ENCODE measurements at places on chromosomes 16 and 17.

- no peak for DNase-seq
Observed at GRCh38 chr17:64537488-64537887, 30.7 kb downstream of the CEP95 start.

- no peak for DNase-seq
Observed at GRCh38 chr16:81515721-81516120, 71.1 kb downstream of the CMIP start.

- no peak for DNase-seq
Observed at GRCh38 chr16:69936751-69937211, 14.4 kb upstream of the CLEC18A start.

DNA sequence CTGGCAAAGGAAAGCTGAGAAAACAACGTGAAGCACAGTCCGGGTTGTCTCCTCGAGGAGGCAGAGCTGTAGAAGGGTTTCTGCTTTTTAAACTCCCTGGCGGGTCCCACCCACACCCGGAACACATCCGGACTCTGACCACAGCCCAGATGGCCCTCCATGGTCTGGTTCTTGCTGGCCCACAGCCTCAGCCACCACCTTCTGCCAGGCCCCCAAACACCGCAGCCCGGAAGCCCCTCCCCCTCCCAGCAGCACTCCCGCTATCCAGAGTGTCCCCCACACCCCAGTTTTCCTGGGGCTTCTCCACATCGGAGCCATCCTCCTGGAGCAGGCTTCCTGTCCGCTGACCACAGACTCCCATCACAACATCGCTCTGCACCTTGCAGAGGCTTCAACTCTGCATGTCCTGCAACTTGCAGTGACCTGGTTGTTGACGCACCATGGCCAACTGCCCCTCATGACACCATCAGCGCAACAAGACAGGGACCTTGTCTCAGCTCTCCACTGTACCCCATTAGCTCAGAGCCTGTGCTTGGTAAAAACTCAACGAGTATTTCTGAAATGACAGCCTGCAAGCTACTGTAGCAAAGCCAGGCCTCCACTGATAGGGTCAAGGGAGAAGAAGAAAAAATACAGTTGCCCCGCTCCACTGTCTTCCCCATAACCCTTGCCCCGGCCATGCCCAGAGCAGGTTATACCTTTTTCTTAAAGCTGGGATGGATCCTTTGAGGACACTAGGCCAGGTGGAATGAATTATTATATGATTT lies 129.8 kb downstream of the C16orf78 start:
- DNase-seq, result no peak

- no peak for DNase-seq
Observed at GRCh38 chr16:1117176-1117900, 21.3 kb upstream of the C1QTNF8 start.

DNA sequence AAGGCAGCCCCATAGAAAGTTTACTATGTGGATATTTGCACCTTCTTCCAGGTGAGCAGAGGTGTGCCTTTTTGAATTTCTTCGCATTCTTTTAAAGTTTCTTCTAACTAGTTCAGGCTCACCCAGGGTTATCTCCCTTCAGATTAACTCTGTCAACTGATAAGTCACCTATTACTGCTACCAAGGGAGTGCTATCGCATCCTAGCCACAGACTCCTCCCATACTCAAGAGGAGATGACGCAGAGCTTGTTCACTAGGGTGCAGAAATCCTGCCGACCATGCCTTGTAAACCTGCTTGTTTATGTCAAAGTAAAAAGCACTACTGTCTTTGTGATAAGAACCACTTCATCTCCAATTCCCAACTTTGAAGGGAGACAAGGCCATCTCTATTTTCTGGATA lies 390.1 kb downstream of the RBFOX1 start:
- DNase-seq, result no peak

DNA sequence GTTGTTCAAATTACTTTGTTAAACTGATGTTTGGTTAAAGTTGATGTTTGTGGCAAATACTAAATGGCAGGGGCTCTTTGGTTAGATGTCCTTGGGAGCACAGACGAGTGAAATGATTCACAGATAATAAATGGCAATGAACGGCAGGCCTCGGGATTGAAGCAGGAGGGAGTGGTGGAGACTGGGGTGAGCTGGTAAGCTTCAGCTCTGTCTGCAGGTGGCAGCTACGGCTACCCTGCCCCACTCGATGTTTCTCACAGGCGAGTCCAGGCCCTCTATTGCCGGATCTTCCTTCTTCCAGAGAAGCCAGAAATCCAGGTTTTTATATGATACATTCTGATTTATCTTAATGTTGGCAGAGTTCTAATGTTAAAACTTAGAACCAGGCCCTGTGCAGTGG lies 144.8 kb upstream of the CACNG5 start:
- no peak for DNase-seq

DNA sequence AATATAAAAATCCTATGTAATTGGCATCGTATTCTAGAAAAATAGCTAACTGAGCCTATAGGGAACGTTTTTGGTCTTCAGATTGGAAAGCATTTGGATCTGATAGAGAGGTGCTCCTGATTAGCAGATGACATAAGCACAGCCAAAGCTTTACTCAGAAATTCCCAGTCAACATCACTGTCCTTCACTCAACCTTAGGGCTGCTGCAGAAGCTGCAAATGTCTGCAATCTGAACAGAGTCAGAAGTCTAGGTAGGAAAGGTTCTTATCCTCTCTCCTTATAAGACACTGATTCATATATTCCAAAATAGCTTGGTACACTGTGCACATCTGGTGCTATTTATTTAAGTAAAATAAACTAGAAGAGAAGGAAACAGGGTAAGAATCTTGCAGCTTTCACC lies 19.2 kb downstream of the STRADA start:
- DNase-seq, result no peak

DNA sequence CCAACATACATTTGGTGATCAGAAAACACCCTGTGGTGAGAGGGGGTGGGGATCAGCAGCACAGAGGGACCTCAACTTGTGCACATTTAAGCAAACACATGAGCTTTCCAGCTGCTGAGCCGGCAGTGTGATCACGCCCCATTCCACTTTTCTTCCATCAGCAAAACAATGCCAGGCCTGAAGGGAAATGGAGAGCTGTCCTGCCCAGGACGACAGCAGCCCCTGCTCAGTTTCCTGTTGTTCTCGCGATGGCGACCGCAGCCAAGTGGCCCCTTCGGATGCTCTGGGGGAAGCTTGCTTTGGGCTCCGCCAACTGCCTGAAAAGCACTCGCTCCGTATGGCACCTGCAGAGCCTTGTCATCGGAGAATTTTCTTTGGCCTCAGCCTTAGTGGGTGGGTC lies 272.3 kb downstream of the FOXL1 start:
- no peak for DNase-seq

GRCh38 chr16:51289336-51289735 lies 138.3 kb upstream of the SALL1 start:
- no peak for DNase-seq

DNA sequence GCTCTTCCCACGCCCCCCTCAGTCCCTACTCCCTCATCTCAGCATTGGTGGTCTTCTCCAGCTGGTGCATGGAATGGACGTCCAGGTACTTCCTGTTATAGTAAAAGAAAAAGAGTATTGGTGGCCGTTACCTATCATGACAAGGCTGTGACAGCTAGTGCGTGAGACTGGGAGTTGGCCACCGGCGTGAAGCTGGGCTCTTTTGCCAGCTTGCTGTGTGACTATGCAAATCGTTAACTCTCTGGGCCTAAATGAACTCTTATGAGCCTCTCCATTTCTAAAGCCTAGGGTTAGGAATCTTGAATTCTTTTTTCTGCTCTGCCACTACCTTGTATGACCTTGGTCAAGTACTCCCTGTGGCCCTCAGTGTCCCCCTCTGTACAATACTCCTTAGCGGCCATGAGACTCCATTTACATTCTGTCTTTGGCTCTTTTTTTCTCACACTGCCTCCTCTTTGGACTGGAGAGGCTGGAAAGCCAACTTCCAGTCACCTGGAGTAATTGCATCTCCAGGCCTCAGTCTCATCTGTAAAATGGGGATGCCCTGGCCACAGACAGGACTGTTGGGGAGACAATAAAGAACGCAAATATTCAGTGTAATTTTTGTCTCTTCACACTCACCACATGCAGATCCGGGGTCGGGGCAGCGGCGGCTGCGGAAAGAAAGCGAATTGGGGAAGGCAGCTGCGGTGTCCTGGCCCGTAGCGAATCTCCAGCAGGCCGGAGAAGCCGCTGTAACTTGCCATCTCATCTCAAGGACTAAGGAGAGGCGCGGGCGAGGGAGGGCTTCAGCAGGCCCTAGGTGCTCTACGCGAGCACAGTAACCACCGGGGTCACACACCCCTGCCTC lies 1.1 kb downstream of the CFAP119 start:
- DNase-seq, result no peak

GRCh38 chr16:1992704-1993317 lies 3.0 kb downstream of the SYNGR3 start:
- DNase-seq, result no peak

Measured in foreskin keratinocyte (primary cell).